ENCODE measurements at places on chromosomes 7 and 10. TPM values are rescaled to one million over a fixed set of nuclear protein-coding genes. Genes with fewer than 3 reads are reported as not detected.

Gene MACC1
- not detected for total RNA-seq

Gene ZDHHC6
- 12.9 TPM for total RNA-seq

Gene PHYHIPL
- total RNA-seq, result not detected

Gene ARHGEF35
- total RNA-seq, result 2.9 TPM

Gene HOXA3
- total RNA-seq, result 0.10 TPM

Gene GPC2
- not detected for total RNA-seq

Gene ASB15
- total RNA-seq, result not detected

Gene SCART1
- total RNA-seq, result 2.2 TPM

Gene IDI2
- not detected for total RNA-seq

Gene ADCY1
- 0.69 TPM for total RNA-seq

Gene MSS51
- 0.68 TPM for total RNA-seq

Gene CFAP43
- 0.15 TPM for total RNA-seq

Gene ABCB1
- total RNA-seq, result 0.29 TPM

Gene HYAL4
- not detected for total RNA-seq

Gene RBM20
- not detected for total RNA-seq

Gene PTF1A
- not detected for total RNA-seq

Gene KAZALD1
- 23.5 TPM for total RNA-seq

Gene CLCN1
- not detected for total RNA-seq

Gene ZNF425
- 3.5 TPM for total RNA-seq

Gene IKZF1
- total RNA-seq, result not detected

Gene TRIM50
- not detected for total RNA-seq

Gene XRCC2
- total RNA-seq, result 0.20 TPM

Gene FAM25A
- not detected for total RNA-seq

Gene P4HA1
- total RNA-seq, result 153 TPM

Gene CTAGE15
- not detected for total RNA-seq

Gene ANLN
- total RNA-seq, result 9.2 TPM

Gene PGAM2
- total RNA-seq, result not detected

Gene NRP1
- 364 TPM for total RNA-seq

Gene HMX3
- total RNA-seq, result not detected

Gene SFTPD
- not detected for total RNA-seq

Gene HPS1
- 41.1 TPM for total RNA-seq

Gene FAM13C
- total RNA-seq, result 6.1 TPM

Gene RGS10
- 67.6 TPM for total RNA-seq

Gene CCDC136
- 0.62 TPM for total RNA-seq

Gene DDC
- not detected for total RNA-seq

Gene FZD8
- total RNA-seq, result 2.4 TPM

Gene NPC1L1
- not detected for total RNA-seq

Gene CYP3A4
- total RNA-seq, result not detected

Gene OR9A2
- not detected for total RNA-seq

Gene FGL2
- total RNA-seq, result 0.54 TPM

Gene FAM25C
- total RNA-seq, result not detected

Gene MPP7
- not detected for total RNA-seq

Gene OPALIN
- not detected for total RNA-seq

Gene ZNF511
- total RNA-seq, result 14.3 TPM

Gene AKR1C4
- not detected for total RNA-seq

Gene CYP26C1
- under 0.01 TPM for total RNA-seq

Gene NPY
- total RNA-seq, result not detected

Gene ATXN7L1
- 3.5 TPM for total RNA-seq

Gene ANKRD2
- not detected for total RNA-seq

Gene BLNK
- total RNA-seq, result not detected

Gene NUDCD3
- total RNA-seq, result 39.7 TPM

Gene PLPP4
- total RNA-seq, result not detected

Gene DGKI
- total RNA-seq, result 1.1 TPM
